ENCODE measurements at places on chromosomes 7 and 10. TPM values are rescaled to one million over a fixed set of nuclear protein-coding genes. Genes with fewer than 3 reads are reported as not detected.

- H3K4me1 ChIP-seq, result no peaks in the 10 kb centered on the region
- no peak overlapping the region for H3K27ac ChIP-seq
- H3K4me3 ChIP-seq, result no peak overlapping the region
- no peaks in the 10 kb centered on the region for H3K27me3 ChIP-seq
- no peak for DNase-seq
- no peaks in the 10 kb centered on the region for H3K36me3 ChIP-seq
Measured at GRCh38 chr7:144063710-144064109, 5.9 kb upstream of the OR2A25 start.

GRCh38 chr7:8640671-8641070 lies 207.3 kb downstream of the NXPH1 start:
- no peak overlapping the region for H3K4me3 ChIP-seq
- no peak overlapping the region for H3K27ac ChIP-seq
- H3K36me3 ChIP-seq, result no peaks in the 10 kb centered on the region
- no peaks in the 10 kb centered on the region for H3K27me3 ChIP-seq

Gene NYAP1
- total RNA-seq, result 2.2 TPM

DNA sequence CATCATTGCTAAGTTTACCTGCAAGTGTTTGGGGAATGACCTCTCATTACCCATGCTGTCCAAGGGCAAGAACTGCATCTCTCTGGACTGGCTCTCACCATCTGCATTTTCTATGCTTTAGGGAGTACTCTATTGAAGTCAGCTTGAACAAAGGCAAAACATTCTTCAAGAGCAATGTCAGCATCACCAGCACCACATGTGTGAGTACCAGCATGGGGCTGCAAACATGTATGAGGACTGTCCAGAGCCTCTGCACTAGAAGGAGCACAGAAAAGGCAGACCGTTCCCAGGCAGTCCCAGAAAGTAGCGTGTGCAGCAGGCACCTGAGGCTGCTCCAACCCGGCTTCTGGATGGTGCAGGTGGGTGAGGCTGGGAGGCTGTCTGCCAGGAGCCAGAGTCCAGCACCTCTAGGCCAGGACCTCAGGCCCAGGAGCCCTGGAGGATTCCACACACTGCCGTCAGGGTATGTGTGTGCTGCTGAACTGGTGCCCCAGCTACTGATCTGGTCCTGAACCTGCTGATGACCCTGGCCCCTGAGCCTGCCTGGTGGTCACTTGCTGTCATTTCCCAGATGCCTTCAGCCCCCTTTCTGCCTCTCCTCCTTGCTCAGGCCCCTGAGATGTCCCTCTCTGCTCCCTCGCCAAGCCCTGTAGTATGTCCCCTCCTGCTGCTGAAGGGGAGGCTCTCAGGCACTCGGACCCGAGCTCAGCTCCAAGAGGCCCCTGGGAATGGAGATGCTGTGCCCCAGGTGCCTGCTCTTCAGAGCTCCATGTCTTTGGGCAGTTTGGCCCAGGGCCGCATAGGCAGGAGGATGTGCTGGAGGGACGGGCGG lies 20.7 kb downstream of the ANTXRL start:
- no peak overlapping the region for H3K4me3 ChIP-seq
- H3K36me3 ChIP-seq, result no peaks in the 10 kb centered on the region
- H3K4me1 ChIP-seq, result no peaks in the 10 kb centered on the region
- H3K27ac ChIP-seq, result no peak overlapping the region
- DNase-seq, result no peak

Gene SMKR1
- total RNA-seq, result not detected

GRCh38 chr10:26770069-26770468 lies 72.6 kb downstream of the PDSS1 start:
- no peaks in the 10 kb centered on the region for H3K27me3 ChIP-seq
- peaks cover 7% of the 10 kb centered on the region for H3K4me1 ChIP-seq
- H3K27ac ChIP-seq, result no peak overlapping the region
- no peak for DNase-seq
- H3K4me3 ChIP-seq, result no peak overlapping the region
- H3K36me3 ChIP-seq, result no peaks in the 10 kb centered on the region

DNA sequence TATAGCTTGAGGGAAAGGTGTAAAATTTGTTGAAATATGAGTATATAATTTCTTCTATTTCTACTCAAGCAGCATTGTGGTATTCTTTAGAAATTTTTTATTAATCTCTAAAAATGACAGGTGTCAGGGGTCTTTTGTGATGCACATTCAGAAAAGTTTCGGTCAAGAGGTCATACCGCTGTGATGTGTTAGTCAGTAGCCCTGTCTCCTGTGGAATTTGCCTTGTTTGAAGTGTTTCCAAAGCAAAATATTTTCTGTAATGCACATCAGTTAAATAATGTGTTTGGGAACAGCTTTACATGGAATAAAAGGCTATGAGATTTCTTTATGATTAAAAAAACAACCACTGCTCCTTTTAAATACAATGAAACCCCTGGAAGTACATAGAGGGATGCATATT lies 35.8 kb downstream of the FOXP2 start:
- no peaks in the 10 kb centered on the region for H3K4me1 ChIP-seq
- no peaks in the 10 kb centered on the region for H3K36me3 ChIP-seq
- H3K27ac ChIP-seq, result no peak overlapping the region
- no peak for DNase-seq

DNA sequence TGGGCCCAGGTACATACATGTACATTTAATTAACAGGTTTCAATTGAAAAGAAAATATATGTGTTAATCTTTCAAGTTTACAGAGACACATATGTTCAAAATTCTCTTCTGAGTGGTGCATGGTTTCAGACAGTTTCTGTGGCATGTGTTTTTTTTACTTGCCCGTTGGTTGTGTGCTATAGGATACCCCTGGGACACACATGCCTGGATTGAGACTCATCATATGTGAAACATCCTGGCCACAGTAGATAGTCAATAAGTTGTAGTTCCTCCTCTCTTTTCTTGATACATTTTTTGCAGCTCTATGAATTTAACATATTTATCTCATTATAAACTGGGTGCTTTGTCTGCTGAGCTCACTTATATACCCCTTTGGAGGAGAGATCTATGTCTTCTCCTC lies 207.8 kb upstream of the CTBP2 start:
- peaks cover 14% of the 10 kb centered on the region for H3K4me1 ChIP-seq
- no peaks in the 10 kb centered on the region for H3K36me3 ChIP-seq
- no peak overlapping the region for H3K4me3 ChIP-seq
- H3K27ac ChIP-seq, result no peak overlapping the region
- peaks cover 1% of the 10 kb centered on the region for H3K27me3 ChIP-seq

DNA sequence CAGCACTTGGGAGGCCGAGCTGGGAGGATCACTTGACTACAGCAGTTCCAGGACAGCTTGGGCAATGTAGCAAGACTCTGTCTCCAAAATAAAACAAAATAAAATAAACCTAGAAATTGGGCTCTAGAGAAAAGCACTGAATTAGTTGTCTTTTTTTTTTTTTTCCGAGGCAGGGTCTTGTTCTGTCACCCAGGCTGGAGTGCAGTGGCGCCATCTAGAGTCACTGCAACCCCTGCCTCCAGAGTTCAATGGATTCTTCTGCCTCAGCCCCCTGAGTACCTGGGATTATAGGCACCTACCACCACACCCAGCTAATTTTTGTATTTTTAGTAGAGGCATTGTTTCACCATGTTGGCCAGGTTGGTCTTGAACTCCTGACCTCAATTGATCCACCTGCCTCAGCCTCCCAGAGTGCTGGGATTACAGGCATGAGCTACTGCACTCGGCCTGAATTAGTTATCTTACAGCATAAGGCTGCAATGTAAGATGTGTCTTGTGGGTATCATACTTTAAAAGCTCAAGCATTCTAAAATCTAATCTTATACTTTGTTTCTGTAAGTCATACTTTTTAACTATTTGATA lies 12.8 kb downstream of the MEIG1 start:
- no peak overlapping the region for H3K4me3 ChIP-seq
- H3K27ac ChIP-seq, result no peak overlapping the region
- H3K4me1 ChIP-seq, result no peaks in the 10 kb centered on the region
- peak; percentile 65 for DNase-seq
- no peaks in the 10 kb centered on the region for H3K36me3 ChIP-seq
- H3K27me3 ChIP-seq, result no peaks in the 10 kb centered on the region

GRCh38 chr10:128526791-128527375 lies 400.7 kb upstream of the MKI67 start:
- H3K27me3 ChIP-seq, result peaks cover 2% of the 10 kb centered on the region
- H3K36me3 ChIP-seq, result no peaks in the 10 kb centered on the region
- no peaks in the 10 kb centered on the region for H3K4me1 ChIP-seq
- DNase-seq, result no peak
- H3K27ac ChIP-seq, result no peak overlapping the region

Measured in endothelial cell (in vitro differentiated cells).